ENCODE measurements at places on chromosomes 2 and 18.

DNA sequence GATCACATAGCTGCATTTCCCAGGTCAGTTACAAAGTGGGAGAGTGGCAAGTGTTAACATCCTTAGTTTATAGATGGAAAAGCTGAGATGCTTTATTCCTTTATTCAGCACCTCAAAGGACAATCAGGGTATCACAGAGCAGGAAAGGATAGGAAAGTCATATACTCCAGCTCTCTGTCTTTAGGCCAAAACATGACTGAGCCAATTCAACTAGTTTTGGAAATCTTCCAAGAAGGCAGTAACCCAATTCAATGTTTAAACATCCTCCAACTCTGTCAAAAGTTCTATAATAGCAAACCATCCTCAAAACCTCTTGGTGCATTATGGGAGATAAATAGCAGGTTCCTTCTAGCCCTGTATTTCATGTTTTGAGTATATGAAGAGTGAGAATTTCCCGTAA lies 25.2 kb downstream of the CASP8 start:
- no peak overlapping the region for H3K27ac ChIP-seq
- no peaks in the 10 kb centered on the region for H3K4me1 ChIP-seq
- no peaks in the 10 kb centered on the region for H3K27me3 ChIP-seq
- H3K36me3 ChIP-seq, result peaks cover 31% of the 10 kb centered on the region
- no peak overlapping the region for H3K4me3 ChIP-seq

DNA sequence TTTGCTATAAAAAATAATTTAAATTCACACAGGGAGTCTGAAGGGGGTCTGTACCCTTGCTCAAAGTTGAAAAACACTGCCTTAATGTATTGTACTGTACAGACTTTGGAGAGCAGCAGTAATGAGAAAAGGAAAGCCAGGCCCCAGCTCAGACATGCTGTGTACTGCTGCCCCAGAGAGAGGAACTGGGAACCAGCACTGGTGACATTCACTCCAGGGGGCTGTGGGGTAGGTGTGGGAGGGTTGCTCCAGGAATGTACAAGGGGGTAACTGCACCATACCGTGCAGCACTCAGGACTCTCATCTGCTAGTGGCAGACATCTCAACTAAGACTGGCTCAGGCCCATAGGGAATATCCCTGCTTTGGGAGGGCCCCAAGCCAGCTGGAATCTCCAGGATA lies 146.0 kb upstream of the RMP24 start:
- no peaks in the 10 kb centered on the region for H3K27me3 ChIP-seq
- no peaks in the 10 kb centered on the region for H3K4me1 ChIP-seq
- H3K27ac ChIP-seq, result no peak overlapping the region
- no peak overlapping the region for H3K4me3 ChIP-seq

GRCh38 chr2:229003256-229003655 lies 267.8 kb downstream of the PID1 start:
- no peak for DNase-seq
- no peak overlapping the region for H3K27ac ChIP-seq
- no peaks in the 10 kb centered on the region for H3K4me1 ChIP-seq
- H3K4me3 ChIP-seq, result no peak overlapping the region
- H3K36me3 ChIP-seq, result no peaks in the 10 kb centered on the region
- no peaks in the 10 kb centered on the region for H3K27me3 ChIP-seq

GRCh38 chr2:113174376-113174750 lies 592 bp downstream of the PSD4 start:
- no peak for DNase-seq

DNA sequence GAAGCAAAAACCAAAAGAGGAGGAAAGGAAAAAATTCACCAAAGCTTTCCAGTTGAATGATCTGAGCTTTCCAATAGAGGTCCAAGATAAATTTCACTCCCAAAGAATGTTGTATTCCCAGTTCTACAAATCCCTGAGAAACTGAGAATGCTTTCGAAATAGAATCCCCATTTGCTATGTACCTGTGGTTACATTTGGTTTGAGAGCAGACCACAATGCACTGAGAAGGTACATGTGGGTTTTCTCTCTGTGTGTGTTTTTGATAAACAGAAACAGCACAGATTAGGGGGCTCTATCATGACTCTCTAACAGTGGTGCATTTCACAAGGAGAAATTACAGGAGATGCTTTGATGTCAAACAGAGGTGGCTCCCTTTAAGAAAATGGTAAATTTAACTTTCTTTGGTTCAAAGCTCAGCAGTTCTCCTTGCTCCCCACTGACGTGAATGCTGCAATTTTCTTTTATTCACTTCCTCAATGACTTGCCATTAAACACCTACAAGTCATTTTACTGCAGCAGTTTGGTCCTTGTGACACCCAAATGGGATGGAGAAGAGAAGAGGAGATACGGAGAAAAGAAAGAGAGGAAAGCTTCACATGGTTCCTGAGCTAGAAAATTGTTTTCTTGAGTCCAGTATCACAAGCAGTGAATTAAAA lies 108.7 kb downstream of the EPHA4 start:
- H3K36me3 ChIP-seq, result no peaks in the 10 kb centered on the region
- H3K27ac ChIP-seq, result no peak overlapping the region
- DNase-seq, result no peak
- no peaks in the 10 kb centered on the region for H3K27me3 ChIP-seq

GRCh38 chr2:198312596-198313483 lies 508.4 kb downstream of the PLCL1 start:
- DNase-seq, result no peak
- H3K4me3 ChIP-seq, result no peak overlapping the region
- no peak overlapping the region for H3K27ac ChIP-seq
- no peaks in the 10 kb centered on the region for H3K4me1 ChIP-seq

GRCh38 chr2:186653511-186653910 lies 40.3 kb upstream of the FAM171B start:
- no peak overlapping the region for H3K27ac ChIP-seq
- no peaks in the 10 kb centered on the region for H3K4me1 ChIP-seq
- no peak for DNase-seq
- H3K4me3 ChIP-seq, result no peak overlapping the region

- H3K4me3 ChIP-seq, result no peak overlapping the region
- H3K36me3 ChIP-seq, result no peaks in the 10 kb centered on the region
- H3K4me1 ChIP-seq, result no peaks in the 10 kb centered on the region
- no peak for DNase-seq
- no peaks in the 10 kb centered on the region for H3K27me3 ChIP-seq
- no peak overlapping the region for H3K27ac ChIP-seq
Measured at GRCh38 chr2:127609031-127609751, 36.8 kb upstream of the GPR17 start.

DNA sequence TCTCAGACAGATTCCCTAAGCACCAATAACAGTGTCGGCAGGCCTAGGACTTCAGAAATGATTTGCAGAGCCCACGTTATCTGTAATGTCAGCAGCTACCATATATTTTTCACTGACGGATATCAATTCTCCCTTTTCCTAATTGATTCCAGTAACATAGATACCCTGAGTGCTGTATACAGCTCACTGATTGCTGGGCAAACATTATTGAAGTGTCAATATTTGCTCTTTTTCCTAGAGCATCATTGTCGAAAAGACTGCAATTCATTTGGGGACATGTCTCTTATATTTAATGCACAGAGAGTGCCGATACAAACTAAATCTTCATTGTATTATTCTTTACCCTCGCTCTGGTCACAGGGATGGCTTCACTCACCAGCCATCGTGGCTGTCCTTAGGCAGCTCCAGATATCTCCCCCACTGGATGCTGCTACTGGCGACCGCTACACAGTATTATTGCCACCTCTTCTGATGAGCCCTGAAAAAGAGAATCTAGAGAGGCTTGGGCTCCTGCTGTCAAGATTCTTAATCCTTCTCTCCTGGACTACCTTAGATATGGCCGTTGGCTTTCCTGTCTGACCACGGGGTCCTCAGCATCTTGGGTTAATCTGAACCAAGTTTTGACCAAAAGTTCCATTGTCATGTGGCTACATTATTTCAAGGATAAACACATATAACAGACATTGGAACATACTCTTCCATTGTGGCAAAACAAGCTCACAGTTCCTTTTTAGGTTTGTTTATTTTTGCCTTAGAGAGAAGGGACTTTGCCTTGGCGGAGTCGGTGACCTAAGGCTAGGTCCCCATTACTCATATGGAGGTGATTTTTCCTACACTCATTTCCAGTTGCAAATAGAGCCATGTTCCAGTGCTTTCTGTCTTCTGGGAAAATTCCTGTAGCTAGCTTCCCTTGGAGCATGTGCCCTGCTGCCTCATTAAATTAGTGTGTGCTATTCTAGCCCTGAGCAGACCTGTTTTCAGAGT lies 105.4 kb downstream of the CPO start:
- no peaks in the 10 kb centered on the region for H3K27me3 ChIP-seq
- H3K27ac ChIP-seq, result no peak overlapping the region
- peaks cover 19% of the 10 kb centered on the region for H3K4me1 ChIP-seq
- no peak for DNase-seq
- no peaks in the 10 kb centered on the region for H3K36me3 ChIP-seq

DNA sequence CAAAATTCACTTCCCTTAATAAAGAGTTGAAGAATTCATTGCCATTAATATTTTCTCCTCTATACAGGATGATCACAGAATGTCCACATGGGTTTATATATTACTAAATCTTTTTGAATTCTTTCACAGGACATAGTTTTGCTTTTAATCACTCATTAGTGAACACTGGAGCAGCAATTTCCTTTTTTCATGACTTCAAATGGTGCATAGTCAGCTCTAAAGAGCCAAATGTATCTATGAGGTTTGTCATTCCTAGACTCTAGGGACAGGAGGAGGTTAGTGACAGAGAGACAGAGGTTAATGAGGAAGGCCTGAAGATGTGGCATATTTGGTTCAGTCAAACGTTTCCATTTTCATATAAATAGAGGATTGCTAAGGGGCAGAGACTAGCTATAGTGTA lies 111.8 kb downstream of the FSHR start:
- H3K36me3 ChIP-seq, result no peaks in the 10 kb centered on the region
- no peak for DNase-seq
- H3K4me1 ChIP-seq, result peaks cover 5% of the 10 kb centered on the region
- H3K4me3 ChIP-seq, result no peak overlapping the region

DNA sequence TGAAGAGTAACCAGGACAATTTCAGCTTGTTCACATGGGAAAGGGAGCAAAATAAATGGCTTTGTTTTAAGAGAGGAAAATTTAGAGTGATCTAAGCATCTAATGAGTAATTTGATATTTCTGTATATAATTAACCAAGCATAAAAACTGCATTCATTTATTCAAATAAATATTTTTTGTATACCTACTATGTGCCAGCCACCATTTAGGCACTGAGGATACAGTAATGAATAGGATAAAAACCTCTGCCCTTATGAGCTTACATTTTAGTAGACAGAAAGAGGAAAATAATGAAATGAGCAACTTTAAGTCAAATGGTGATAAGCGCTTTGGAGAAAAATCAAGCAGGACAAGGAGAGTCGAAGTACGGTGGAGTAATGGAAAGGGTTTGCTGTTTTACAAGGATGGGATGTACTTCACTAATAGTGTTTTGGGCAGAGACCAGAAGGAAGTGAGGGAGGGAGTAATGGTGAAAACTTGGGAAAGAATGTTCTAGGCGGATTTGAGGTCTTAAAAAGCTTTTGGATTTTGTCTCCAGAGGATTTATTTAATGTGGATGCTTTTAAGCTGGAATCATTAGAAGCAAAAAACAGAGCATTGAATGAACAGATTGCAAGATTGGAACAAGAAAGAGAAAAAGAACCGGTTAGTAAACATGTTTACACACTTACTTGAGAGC lies 17.4 kb downstream of the NDC80 start:
- H3K4me1 ChIP-seq, result no peaks in the 10 kb centered on the region
- no peak overlapping the region for H3K4me3 ChIP-seq
- H3K36me3 ChIP-seq, result peaks cover 15% of the 10 kb centered on the region
- H3K27ac ChIP-seq, result no peak overlapping the region
- H3K27me3 ChIP-seq, result no peaks in the 10 kb centered on the region

GRCh38 chr2:217314021-217314460 lies 454.2 kb upstream of the TNP1 start:
- H3K4me1 ChIP-seq, result no peaks in the 10 kb centered on the region
- H3K27ac ChIP-seq, result no peak overlapping the region

- H3K27me3 ChIP-seq, result no peaks in the 10 kb centered on the region
- no peak overlapping the region for H3K4me3 ChIP-seq
- no peak for DNase-seq
- no peak overlapping the region for H3K27ac ChIP-seq
- no peaks in the 10 kb centered on the region for H3K36me3 ChIP-seq
- peaks cover 4% of the 10 kb centered on the region for H3K4me1 ChIP-seq
Measured at GRCh38 chr2:212958757-212959295, 192.6 kb downstream of the IKZF2 start.

GRCh38 chr2:195410074-195410671 lies 246.9 kb upstream of the SLC39A10 start:
- peaks cover 2% of the 10 kb centered on the region for H3K4me1 ChIP-seq
- H3K4me3 ChIP-seq, result no peak overlapping the region
- DNase-seq, result no peak

DNA sequence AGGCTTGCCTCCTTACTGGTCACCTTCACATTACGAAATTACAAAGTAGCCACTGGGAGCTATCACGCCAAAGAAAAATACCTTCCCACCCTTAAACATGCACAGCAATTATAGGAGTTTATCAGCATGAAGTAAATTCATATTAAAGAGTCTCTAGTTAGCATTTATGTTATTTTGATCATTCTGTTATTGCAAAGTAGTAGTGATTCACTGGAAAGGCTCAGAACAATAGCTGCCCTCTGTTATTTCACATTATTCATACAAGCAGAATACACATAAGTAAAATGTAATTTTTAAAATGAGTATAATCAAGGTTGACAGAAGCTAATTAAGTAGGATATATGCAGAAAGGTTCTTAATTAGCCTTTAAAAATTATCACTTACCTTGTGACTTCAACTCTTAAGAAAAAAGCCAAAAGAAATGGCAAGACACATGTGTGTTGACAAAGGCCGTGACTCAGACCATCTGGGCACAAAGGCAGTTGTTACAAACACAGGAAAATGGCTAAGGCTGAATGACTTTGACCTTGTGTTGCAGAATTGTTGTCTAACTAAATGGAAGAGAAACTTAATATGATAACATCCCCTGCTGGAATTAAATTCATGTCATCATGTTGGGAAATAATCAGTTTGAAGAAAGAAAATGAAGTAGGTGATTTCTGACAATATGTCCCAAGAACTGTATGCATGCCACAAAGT lies 108.3 kb downstream of the ARL6IP6 start:
- H3K4me1 ChIP-seq, result no peaks in the 10 kb centered on the region
- no peak for DNase-seq
- H3K4me3 ChIP-seq, result no peak overlapping the region
- no peaks in the 10 kb centered on the region for H3K27me3 ChIP-seq
- no peak overlapping the region for H3K27ac ChIP-seq
- H3K36me3 ChIP-seq, result no peaks in the 10 kb centered on the region

GRCh38 chr2:98804736-98805135 lies 73.8 kb upstream of the MGAT4A start:
- no peak overlapping the region for H3K27ac ChIP-seq
- peaks cover 2% of the 10 kb centered on the region for H3K27me3 ChIP-seq
- no peak overlapping the region for H3K4me3 ChIP-seq
- no peak for DNase-seq

- no peak for DNase-seq
- peaks cover 3% of the 10 kb centered on the region for H3K27me3 ChIP-seq
- no peaks in the 10 kb centered on the region for H3K4me1 ChIP-seq
- no peak overlapping the region for H3K4me3 ChIP-seq
- no peak overlapping the region for H3K27ac ChIP-seq
- H3K36me3 ChIP-seq, result no peaks in the 10 kb centered on the region
Measured at GRCh38 chr2:130954873-130955272, 118.2 kb downstream of the ARHGEF4 start.

- no peaks in the 10 kb centered on the region for H3K36me3 ChIP-seq
- H3K4me1 ChIP-seq, result peaks cover 13% of the 10 kb centered on the region
- no peak for DNase-seq
- no peak overlapping the region for H3K4me3 ChIP-seq
- H3K27me3 ChIP-seq, result peaks cover 3% of the 10 kb centered on the region
- H3K27ac ChIP-seq, result no peak overlapping the region
Measured at GRCh38 chr2:219452361-219453317, 18.0 kb downstream of the SPEG start.

- H3K36me3 ChIP-seq, result no peaks in the 10 kb centered on the region
- H3K4me3 ChIP-seq, result no peak overlapping the region
- H3K27ac ChIP-seq, result no peak overlapping the region
- no peaks in the 10 kb centered on the region for H3K27me3 ChIP-seq
- H3K4me1 ChIP-seq, result peaks cover 5% of the 10 kb centered on the region
Measured at GRCh38 chr2:57941816-57942215, 104.8 kb upstream of the VRK2 start.
